ENCODE measurements at places on chromosomes 4 and X.

DNA sequence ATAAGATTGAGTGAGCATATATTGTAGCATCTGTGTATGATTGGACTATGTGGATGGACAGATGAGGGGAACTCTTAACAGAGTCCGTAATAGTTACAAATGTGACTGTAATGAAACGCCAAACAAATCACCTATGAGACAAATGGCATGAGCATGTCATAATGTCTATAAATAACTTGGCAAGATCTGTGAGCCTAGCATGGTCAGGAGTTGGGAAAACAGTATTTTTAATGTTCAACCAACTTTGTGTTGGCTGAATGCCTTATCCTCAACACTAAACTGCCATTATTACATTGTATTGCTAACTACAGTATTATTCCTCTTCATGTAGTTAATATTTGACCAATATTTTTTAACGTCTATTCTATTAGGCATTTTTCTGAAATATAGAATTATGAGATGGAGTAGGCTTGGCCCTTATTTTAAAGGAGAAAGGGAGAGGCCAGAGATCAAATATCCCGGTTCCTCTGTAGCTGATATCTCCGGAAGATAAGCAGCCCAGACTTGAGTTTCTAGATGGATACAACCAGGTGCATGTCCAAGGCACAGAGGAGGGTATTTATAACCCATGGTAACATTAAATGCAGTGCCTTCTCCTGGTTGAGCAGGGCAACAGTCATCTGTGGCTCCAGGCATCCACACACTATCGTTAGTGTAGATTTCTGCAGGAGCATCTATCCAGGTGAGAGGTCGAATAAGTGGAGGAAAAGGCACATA lies 32.7 kb downstream of the PF4 start:
- no peak for DNase-seq

DNA sequence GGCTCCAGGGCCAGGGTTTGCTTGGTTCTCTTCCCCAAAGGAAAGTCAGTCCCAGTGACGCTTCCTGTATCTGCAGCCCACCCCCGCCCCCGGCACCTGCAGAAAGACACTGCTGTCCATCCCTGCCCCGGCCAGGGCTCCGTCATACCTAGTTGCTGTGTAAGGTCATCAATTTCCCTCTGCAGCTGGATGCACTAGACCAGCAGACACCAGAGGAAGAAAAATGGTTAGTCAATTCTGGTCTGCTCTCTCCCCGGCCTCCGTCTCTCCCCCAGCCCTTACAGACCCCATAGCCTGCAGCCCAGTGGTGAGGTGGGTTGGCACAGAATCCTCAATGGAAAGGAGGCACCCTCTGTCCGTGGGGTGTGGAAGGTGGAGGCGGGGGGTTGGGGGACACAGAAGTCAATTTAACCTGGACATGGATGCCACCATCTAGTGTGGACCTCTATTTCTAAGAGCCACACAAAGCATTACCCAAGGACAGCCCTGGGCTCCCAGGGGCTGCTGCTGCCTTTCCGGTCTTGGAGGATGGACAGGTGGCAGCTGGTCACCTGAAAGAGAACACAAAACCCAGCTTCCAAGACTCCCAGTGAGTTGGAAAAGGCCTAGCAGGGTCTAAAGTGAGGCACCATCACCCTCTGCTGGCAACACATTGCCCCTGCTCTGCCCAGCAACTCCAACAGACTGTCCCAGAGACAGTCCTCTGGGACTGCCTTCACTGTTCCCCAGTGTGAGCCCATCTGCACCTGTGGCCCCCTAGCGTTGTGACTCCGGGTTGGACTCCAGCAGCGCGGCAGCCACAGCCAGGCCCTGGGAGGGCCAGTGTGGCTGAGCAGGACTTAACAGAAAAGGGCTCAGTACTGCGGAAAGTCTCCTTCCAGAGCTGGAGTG lies 40.2 kb upstream of the NHSL2 start:
- peak; percentile 5 for DNase-seq

DNA sequence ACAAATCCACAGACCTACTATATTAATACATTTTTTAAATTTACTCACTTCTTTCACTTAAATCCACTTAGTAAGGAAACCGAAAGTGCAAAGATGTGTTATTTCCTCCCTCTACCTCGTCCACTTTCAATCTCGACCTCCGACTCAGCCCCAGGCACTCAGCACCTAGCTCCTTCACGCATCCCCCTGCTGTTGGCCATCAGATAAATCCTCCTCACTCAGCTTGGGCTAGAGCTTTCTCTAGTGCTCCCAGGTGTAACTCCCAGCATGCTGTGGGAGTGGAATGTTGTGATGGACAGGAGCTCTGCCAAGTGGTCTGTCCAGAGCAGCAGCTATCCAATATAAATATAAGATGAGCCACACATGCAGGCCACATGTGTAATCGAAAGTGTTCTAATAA lies 26.7 kb upstream of the TEC start:
- no peak for DNase-seq

DNA sequence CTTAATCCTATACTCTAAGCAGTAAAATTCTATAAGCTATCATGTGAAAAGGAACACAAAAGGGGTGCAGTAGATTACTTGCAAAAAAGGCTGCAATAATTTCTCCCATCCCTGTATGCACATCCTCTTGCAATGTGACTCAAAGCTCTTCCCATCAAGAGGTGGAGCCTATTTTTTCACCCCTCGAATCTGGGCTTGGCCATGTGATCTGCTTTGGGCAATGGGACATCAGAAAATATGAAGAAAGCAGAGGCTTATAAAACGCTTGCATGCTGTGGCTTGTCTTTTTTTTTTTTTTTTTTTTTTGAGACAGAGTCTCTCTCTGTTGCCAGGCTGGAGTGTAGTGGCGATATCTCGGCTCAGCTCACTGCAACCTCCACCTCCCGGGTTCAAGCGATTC lies 33.0 kb downstream of the GEMIN8 start:
- no peak for DNase-seq

- DNase-seq = peak; percentile 97
Measured at GRCh38 chr4:114015444-114015899, 36.0 kb upstream of the ARSJ start.

- DNase-seq = no peak
Measured at GRCh38 chr4:6154875-6155274, 45.5 kb downstream of the JAKMIP1 start.

GRCh38 chrX:30824275-30824674 lies 64.8 kb downstream of the TAB3 start:
- DNase-seq = peak; percentile 1

- DNase-seq = no peak
Measured at GRCh38 chrX:56791456-56791855, 62.4 kb downstream of the NBDY start.

- DNase-seq = peak; percentile 43
Measured at GRCh38 chr4:89755220-89755619, 81.7 kb downstream of the SNCA start.

DNA sequence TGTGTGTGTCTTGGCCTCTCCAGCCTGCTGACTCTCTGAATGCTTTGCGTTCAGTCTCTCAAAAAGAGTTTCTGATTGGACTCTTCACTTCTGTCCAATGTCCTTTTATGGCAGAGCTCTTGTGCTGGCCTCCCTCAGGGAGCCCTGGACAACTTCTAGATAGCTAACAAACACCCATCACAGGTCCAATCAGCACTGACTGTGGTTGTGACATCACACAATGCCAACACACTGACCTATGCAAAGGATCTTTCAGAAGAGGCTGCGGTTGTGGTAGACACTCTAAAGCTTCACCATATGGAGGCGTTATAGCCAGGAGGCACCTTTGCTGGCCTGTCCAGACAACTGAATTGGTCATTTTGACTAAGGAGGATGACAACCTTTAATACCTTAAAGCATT lies 53.8 kb upstream of the LSM6 start:
- no peak for DNase-seq

DNA sequence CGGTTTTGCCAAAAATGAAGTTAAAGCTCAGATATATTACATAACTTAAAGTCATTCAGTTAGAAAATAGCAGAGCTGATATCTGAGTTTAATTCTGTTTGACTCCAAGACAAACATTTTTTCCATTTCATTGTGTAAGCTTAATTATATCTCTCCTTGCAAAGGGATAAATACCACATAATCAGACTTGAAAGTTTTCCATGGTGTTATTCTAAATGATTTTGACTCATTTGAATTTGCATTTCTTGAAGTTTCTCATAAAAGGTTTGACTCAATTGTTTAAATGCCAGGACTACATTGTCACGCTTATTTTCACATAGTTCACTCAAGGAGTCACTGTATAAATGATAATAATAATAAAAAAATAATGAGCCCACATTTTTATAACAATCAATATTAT lies 39.4 kb upstream of the DDX60 start:
- DNase-seq = no peak

GRCh38 chr4:153137159-153137558 lies 67.1 kb upstream of the TRIM2 start:
- DNase-seq = peak; percentile 98

DNA sequence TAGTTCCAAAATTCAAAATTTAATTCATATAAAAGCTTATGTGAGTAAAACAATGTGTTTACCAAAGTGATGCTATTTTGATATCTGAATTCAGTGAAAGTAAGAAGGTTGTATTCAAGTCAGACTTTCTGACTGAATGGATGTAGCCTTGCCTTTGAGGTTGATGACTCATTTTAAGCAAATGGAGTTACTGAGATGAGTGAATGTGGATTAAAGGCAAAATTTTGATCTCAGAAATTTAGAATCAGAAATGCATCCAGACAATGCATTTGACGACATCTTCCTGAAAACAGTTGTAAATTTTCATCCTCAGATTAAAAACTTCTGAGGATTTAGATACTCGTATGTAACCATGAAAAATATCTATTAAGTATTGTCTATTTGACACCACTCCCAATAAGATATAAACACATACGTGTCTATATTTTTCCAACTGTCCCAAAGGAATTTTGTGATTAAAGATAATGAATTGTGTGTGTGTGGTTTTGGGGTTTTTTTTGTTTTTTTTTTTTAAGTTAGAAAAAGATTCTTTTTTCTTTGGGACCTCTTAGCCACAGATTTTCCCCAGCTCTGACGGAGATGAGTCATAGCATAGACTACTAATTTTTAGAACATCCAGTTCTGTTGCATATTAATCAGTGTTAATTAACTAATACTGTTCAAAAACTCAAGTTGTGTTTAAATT lies 34.4 kb downstream of the NFKB1 start:
- DNase-seq = peak; percentile 70

DNA sequence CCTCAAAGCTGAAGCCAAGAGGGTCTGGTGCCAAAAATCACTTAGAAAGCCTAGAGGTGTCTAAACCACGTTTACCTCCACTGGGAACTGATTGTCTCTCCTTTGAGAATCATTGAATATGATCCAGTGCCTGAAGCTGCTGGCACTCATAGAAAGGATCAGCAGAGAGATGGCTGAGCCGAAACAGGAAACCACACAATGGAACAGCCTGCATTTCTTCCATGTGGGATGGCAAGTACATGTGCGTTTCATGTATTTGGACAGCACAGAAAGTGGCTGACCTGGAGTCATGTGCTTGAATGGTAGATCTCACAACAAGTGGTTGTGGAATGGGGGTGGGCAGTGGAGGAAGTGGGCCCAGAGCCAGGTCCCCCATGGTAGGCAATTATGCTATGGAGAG lies 533.7 kb downstream of the INPP4B start:
- no peak for DNase-seq

DNA sequence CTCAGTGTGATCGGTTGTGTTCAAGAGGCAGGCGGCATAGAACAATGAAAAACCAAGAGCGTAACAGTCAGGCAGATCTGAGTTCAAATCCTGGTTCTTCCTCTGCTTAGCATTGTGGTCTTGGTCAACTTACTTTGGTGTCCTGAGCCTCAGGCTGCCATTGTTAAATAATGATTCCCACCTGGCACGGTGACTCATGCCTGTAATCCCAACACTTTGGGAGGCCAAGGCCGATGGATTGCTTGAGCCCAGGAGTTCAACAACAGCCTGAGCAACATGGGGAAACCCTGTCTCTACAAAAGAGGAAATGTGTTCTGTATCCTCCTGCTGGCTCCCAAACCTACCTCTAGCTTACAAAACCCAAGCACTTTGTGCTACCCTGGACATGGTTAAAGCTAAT lies 129.0 kb upstream of the STX18 start:
- no peak for DNase-seq

- no peak for DNase-seq
Measured at GRCh38 chrX:9609499-9609898, 144.6 kb downstream of the TBL1X start.

- DNase-seq = no peak
Measured at GRCh38 chr4:186915816-186916215, 192.2 kb upstream of the FAT1 start.

DNA sequence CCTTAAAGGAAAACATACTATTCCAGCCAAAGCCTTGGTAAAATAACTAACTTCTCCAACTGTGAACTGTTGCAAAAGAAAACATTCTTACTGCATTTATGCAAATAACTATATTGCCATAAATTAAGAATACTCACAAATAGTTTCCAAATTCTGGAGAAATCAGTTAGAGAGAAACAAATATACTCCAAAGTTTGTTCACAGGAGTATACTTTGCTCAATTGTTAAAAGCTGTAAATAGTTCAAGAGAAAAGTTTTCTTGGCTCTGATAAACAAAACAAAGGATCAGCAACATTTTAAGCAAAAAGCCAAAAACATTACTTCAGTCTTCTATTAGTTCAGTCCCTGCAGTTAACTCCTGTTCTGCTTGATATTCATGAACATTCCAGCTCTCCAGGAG lies 83.0 kb downstream of the EIF4E start:
- DNase-seq = no peak
